ENCODE measurements at places on chromosomes 3 and 15.

GRCh38 chr3:46660543-46661523, 32.6 kb downstream of the ALS2CL start:
- no peak for DNase-seq

DNA sequence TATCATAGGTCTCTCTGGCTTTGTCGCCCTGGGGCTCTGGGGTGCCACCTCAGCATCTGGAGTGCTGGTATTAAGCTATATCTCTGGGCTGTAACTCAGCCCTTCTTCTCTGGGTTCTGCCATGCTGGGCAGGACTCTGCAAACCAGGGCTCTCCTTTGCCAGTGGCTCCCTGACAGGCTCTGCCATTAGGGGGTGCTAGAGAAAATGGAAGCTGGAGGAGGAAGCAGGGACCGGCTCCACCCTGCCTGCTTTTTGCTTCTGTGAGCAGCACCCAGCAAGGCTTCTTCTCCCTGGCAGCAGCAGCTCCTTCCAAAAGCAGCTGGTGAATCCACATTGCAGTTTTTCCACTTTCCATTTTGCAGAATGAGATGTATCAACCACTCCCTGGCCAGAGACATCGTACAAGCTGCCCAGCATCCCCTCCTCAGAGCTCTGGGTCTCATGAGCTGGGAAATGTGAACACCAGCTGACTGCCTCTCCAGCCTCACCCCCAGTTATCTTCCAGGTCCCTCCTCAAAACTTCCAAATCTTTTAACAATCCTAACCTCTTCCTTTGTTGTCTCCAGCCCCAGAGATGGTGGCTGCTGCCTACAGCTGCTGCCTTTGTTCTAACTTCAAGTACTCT, 165.0 kb downstream of the ABHD5 start:
- no peak for DNase-seq

- no peak for DNase-seq
Measured at GRCh38 chr15:41333026-41333562, 413 bp downstream of the NUSAP1 start.

DNA sequence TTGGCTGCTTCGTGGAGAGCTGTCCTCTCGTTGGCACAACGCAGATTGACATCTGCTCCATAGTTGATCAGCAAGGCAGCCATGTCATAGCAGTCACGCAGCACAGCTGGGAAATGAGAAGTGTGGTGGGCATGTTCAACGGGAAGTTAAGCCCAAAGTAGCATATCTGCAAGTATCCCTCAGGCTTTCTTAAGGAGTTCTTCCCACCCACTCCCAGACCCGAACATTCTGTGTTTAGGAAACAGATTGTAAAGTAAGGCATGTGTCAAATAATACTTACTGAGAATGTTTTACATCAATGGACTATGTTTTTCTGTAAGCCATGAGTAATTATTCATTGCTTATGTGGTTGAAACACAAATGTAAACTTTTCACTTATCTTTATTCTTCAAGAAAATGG, 9.2 kb downstream of the ASB14 start:
- no peak for DNase-seq

DNA sequence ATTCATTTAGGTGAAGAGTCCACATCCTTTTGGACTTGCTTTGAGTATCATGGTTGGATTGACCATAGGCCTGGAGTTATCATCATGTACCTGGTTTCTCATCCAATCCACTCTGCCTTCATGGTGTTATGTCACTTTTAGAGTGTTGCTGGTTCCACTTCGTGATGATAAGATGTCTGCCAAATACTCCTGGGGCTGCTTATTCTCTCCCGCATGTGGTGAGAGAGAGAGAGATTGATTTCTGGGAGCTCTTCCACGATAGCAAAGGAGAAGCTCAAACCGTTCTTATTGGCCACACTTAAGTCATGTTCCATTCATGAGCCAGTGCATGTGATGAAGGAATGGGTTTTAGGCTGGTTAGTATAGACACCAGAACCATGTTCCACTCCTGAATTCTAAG, 47.6 kb downstream of the MITF start:
- DNase-seq = no peak

- no peak for DNase-seq
Measured at GRCh38 chr3:138653567-138653966, 45.0 kb downstream of the FAIM start.

DNA sequence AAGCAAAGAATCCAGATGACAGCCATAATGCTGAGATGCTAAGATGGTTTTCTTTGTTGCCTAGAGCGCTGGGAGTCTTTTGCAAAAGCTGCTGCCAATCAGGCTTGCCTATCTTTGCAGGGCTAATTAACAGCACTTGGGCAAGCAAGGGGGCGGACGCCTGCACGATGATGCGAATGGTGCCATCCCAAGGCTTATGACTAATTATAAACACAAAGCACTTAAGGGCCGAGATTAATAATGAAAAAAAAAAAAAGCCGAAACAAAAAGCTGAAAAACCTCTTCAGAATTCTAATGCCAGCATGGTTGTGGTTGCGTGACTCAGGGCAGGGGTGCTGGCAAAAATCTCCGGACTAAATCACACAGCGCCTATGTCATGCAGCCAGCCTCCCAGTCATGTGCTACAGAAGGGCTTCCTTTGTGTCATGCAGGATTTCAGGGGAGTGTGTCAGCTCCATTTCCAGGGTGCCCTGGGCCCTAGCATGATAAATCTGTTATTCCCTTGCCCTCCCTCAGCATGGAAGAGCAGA, 185.0 kb upstream of the ANKRD28 start:
- peak; percentile 74 for DNase-seq

GRCh38 chr15:87965304-87965703, 291.2 kb downstream of the NTRK3 start:
- no peak for DNase-seq

- no peak for DNase-seq
Measured at GRCh38 chr3:6531153-6531552, 329.8 kb upstream of the GRM7 start.

All from H54 (cell line).